ENCODE measurements at places on chromosomes 6 and 20.

- DNase-seq = no peak
Measured at GRCh38 chr6:16669227-16669626, 92.0 kb downstream of the ATXN1 start.

DNA sequence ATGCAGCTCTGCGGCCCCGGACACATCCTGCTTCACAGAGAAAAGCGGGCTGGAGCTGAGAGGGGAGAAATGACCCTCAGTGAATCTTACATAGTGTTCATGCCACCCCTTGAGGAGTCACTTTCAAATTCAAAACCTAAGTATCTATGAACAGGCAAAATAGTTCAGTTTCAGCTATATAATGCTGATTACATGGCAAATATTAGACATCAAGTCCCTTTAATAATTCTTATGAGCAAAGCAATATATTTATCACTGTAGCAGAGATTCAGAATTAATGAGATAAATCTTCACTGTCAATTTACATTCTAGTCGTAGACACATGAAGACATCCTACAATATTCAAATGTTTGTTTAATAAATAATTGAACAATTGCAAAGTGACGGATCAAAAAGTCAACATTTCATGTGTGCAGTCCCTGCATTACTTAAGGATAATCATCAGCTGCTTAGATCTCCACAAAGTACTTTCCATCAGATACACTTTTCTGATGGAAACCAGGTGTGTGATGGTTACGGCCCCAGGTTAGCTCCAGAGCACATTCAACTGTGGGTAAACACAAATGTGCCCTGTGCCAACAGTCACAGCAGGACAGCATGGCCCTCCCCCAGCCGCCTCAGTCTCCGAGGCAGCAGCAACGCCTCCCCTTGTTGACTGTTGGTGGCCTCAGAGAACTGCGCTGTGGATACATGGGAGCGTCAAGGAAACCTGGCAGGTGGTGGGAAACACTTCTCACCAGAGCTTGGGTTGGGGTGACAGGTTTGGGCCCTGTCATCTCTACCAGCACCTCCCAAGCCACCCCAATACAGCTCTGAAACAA, 787 bp upstream of the PRR18 start:
- DNase-seq = no peak

DNA sequence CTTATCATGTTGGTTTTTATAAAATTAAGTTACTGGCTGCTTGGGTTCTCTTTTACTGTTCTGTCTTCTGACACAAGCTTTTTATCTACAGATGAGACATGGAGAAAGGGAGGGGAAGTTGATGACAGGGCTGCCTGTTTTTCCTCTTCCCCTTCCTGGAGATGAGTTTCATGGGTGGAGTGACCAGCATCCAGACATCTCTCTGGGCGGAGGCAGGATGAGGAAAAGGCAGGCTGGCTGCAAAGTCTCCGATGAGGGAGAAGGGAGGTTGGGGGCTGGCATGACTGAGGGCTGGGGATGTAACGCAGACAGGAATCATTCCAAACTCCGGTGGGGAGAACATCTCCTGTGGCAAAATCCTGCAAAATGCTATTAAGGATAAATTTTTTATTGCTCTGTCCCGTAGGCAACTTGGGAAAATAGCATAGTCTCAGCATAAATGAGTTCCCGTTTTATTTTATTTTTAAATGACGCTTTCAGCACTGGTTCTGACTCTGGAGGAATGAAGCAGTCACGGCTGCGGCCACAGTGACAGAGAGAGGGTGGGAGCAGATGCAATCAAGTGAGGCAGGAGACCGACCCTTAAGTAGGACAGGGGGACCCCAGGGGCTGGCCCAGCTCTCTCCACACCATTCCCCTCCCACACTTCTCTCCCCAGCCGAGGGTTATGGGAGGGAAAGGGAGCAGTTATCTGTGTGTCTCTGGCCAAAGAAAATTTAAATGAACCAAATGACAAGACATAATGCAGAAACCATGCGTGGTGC, 108.8 kb upstream of the PMEPA1 start:
- DNase-seq = no peak

DNA sequence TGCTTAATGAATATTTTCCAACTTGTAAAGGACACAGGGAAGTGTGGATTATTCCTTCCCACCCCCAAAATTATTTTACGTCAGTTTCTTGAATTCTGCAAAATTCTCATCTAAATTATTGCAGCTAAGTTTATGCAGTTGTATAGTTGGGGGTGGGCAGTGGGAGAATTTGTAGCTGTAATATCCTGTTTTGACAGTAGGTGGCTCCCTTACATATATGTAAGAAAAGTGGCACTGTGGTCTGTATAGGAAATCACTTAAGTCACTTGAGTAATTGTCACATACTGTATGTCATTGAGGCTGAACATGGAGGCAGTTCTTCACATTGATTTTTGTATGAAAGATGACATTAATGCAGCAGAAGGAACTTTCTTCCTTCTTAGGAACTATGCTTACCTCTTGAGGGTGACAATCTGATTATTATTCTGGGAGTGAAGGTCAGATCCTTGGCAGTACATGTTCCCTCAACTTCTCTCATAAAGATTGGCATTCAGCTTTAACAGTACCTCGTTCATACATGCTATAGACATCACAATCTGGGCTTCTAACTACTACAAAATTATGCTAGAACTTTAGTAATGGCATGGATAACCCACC, 14.6 kb upstream of the CFAP206 start:
- peak; percentile 73 for DNase-seq

- DNase-seq = no peak
Measured at GRCh38 chr6:137829641-137830083, 37.4 kb upstream of the TNFAIP3 start.

DNA sequence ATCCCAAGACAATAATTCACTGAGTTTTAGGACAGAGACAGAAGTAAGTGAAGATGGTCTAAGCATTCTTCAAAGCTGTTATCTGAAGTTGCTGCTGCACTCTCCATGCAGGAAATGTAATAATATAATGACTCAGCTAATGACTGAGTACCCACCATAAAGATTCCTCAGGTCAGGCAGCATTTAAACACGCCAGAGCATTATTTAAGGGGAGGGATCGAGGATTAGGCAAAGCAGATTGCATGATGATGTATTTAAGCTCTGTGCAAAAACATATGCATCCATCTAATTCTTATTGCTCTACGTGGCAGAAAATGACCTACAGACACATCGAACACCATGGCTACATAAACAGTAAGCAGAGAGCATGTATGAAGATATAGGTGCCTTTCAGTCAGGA, 216.4 kb downstream of the UNC5CL start:
- DNase-seq = no peak

- DNase-seq = no peak
Measured at GRCh38 chr6:112401083-112401482, 54.0 kb downstream of the RFPL4B start.

Measured in cerebellar cortex (tissue), 1 donor.